ENCODE measurements at places on chromosomes 5 and 9.

DNA sequence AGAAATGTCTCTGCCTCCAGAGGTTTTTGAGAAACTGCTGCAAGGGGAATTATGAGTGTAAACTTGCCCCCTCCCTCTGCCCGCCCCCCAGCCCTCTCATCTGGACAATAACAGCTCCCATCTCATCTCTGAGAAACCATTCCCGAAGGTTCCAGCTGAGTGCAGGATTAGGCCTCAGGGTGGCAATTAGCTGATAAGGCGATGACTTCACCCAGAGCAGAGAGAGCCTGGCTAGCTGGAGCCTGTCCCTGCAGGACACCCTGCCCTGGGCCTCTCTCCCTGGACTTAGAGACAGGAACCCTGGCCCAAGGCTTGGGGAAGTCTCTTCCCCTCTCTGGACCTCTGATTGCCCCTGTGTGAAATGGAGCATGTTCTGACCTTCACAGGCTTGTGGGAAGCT, 45.7 kb upstream of the HAND1 start:
- no peak for DNase-seq

DNA sequence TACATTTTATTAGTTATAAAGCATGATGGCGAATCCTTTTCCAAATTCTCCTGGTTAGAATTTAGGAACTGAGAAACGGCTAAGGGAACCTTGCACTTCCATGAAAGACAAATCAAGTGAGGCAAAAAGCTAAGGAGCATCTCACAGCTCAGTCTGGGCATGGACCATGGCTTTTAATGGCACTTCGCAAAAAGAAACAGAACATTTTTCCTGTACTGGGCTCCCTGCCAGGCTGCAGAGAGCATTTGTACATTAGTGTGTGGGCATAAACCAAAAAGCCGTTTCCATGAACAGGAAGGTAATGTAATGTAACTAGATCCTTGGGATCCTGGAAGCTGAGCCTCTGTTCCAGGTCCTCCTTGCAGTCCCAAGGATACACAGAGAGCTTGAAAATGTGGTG, 354.2 kb downstream of the MRPS30 start:
- DNase-seq: no peak

GRCh38 chr9:27628311-27628710, 55.0 kb upstream of the C9orf72 start:
- DNase-seq: no peak

DNA sequence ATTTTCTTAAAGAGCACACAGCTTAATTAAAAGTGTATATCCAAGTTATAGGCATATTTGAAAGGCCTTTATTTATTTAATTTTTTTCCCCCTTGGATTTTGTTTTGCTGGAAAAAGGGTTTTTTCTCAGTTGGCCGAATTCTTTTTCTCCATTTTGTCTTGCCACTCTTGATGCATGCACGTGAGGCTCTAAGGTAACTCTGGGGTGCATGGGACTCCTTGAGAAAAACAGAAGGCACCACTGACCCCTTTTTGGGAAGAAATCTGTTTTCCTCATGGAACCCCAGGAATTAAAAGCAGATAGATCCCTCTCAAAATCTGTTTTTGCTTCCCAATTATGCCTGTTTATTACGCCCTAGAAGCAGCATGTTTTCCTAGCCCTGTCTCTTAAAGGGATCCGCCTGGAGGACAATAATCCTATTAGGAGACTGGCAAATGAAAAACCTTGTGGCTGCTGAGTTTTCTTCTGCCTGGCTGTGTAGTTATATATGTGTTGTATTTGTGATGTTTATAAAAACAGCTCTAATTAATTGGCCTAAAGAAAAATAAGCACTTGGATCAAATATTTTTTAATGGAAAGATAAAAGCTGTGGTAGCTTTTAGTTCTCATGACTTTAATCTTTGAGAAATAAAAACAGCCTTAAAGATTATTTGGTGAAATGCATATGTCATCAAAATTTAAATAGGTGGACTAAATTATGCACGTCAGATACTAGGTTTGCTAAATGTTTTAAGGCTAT, 435.1 kb upstream of the CDH9 start:
- no peak for DNase-seq

DNA sequence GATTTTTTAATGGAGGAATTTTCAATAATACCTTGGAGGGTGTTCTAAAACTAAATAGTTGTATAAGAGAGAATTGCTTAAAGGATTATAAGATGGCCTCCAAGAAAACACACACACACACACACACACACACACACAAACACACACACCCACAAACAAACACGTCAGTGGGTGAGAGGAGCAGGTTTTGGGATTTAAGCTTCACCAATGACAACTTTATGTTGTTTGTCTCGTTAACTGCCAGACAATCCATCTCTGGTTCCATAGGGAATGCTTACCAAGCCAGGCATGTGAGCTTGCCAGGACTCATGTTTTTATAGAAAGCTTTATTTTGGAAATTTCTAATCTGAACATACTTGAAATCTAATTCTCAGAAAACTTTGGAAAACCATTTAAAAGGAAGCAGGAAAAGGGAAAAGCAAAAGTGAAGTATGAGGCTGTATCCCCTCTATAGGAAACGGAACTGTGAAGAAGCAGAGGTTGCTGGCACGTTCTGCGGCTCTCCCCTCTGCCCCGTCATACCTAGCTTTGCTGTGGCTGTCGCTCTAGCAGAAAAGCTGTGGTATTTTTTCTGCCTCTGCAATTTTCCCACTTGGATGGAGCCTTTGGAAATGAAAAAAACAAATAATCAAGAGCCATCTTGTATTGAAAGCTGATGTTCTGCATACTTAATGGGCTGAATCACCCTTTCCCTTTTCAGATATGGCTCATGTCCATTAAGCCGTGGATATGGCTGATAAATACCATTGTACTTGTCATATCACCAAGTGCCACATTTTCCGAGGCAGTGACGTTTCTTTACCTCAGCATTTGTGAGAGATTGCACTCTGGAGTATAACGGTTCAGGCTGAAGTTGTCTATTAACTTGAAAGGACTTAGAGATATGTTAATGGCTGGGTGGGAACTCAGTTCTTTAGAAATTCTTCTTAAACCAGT, 112.7 kb downstream of the NTRK2 start:
- DNase-seq: no peak

DNA sequence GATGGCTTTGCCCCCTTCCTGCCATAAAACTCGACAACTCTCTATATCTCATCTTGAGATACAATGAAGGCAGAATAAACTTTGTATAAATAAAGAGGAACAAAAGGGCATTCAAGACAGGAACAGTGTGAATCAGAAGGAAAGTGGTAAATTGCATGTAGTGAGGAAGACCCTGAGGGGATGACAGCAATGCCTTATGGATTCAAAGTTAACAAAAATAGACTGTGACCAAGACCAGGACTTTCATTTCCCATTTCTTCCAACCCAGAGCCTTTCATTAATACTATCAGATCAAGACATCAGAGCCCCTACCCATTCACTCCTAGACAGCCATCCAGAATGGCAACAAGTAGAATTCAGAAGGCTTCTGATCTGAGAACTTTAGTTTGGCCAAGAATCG, 46.4 kb upstream of the ZNF462 start:
- no peak for DNase-seq

- no peak for DNase-seq
Observed at GRCh38 chr5:71588533-71588885, 1.4 kb downstream of the MCCC2 start.

- DNase-seq: no peak
Observed at GRCh38 chr5:6084376-6084775, 294.0 kb downstream of the MED10 start.

GRCh38 chr5:17182981-17183380, 34.5 kb upstream of the BASP1 start:
- DNase-seq: no peak

GRCh38 chr9:121454972-121455371, 44.7 kb downstream of the GGTA1 start:
- DNase-seq: no peak

DNA sequence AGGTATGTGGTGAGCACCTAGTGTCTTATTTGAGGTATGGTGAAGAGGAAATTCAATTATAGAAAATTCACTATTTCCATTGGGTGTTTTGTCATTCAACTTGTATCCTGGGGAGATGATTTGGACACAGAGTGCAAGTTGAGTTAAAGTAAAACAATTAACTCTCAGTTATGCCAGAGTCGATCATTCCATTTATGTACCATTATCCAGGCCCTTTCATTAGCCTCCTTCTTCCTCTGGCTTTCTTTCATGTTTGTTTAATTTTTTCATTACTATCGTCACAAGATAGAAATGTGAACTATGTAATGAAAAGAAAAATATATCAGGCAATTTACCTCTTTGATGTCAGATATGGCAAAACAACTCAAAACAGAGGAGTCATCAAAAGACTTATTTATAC, 1347.2 kb upstream of the NUDT12 start:
- no peak for DNase-seq

GRCh38 chr9:119003882-119004617, 365.2 kb downstream of the BRINP1 start:
- DNase-seq: no peak

DNA sequence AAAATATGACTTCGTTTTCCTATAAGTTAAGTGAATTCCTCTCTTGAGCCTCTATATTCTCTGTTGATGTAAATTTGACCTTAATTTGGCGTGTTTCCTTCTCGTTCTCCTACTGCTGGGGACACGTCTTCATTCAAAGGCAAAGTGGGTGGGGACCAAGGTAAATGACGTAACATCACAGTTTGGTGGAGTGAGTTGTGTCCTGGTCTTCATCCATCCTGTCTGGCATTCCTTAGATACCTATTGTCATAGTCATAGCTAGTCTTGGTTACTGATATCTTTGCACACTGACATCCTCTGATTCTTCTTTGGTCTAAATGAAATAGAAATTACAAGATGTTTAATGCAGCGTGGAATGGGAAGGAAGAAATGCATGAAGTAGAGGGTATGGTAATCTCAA, 108.5 kb downstream of the NNT start:
- DNase-seq: no peak

- DNase-seq: no peak
Observed at GRCh38 chr9:3032898-3033297, 189.0 kb upstream of the PUM3 start.

DNA sequence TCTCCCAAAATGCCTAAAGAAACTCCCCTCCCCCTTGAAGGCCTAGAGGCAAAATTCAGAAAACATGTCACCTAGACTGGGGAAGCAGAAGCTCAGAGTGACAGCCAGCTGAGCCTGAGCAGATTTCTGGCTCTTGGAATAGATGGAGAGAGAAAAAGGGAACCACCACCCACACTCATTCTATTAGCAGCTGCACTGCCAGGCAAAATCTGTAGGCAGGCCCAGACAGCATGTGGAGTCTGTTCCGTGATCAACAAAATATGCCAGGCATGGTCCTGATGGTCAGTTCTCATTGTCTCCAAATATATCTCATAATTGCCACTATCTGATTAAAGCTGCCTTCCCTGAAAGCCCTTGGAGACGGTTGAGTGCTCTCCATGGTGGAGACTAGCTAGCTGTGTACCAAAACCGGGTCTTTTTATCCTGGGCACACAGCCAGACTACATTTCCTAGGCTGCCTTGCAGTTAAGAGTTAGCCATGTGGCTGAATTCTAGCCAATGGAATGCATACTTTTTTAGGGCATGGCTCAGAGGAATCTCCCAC, 131.7 kb upstream of the GPR151 start:
- no peak for DNase-seq
